ENCODE measurements at places on chromosomes 5 and 9.
A peak's percentile ranks its signal among the peaks of the same experiment; 100 is the strongest.

- no peak for DNase-seq
Measured at GRCh38 chr5:67355120-67355713, 158.6 kb upstream of the CD180 start.

- DNase-seq = no peak
Measured at GRCh38 chr5:13511442-13511841, 433.0 kb downstream of the DNAH5 start.

DNA sequence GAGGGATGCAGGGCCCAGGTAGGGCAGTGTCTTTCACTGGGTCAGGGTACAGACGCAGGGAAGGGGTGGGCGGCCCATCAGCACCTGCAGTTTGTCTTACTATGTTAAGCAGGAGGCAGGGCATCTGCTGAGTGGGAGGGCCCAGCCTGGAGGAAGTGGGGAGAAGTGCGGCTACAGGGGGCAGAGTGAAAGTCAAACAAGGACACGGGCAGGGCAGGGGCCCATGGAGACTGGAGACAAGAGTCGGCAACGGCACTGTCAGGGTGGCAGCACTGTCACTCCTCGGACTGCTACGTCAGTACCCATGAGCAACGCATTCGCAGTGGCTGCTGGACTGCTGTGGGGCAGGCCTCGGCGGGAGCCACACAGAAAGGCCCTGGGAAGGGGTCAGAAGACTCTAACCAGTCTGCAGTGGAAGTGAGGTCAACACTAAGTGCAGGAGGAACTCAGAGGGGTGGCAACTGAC, 19.7 kb downstream of the CAMSAP1 start:
- DNase-seq = peak; percentile 57

DNA sequence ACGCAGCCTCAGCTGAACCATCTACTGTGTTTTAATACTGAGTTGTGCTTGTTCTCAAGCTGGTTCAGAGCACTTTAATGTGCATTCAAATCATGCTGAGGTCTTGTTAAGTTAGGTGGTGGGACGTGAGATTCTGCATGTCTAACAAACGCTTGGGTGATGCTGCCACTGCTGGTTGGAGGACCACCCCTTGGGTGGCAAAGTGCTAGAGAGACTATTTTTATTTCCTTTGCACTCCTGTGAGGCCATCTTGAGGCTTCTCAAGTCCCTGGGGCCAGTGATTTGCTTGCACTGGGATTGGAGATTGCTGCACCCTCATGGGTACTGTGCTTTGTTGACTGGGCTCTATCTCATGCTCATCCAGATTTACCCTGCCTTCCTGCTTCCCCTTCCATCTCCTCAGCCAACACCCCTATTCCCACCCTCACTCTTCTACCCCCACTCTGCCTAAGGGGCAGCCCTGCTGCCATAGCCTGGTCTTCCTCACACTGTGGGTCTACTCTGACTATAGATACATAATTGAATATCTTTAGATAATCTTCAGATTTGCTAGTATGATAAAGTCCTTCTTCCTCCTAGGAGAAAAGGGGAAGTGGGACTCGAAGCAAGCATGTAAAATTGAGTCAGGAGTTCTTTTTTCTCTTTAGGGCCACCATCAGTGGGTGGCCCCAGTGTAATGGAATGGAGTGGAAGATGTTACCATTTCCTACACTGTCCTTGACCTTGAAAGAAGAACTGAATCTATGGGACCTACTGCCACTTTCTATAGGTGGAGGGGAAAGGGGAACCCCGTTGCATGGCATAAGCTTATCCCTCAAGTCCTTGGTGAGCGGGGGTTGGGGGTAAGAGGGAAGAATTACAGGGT, 45.1 kb upstream of the SUB1 start:
- DNase-seq = no peak

DNA sequence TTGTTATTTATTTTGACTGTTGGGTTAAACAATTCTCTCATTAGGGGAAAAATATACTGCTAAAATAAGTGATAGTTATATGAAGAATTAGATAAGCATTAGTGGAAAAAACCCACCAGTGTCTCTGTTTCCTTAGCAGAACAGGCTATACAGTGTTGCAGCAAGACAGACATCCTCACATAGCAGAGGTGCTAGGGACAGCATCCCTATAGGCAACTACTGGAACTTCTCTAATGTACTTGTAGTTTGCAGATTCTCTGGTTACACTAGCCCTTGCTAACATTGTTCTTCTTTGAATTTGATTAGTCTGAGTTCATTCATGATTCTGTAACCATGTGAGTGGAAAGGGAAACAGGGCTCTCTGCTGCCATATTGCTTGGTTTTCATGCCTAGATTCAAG, 661.8 kb upstream of the RGMB start:
- no peak for DNase-seq

DNA sequence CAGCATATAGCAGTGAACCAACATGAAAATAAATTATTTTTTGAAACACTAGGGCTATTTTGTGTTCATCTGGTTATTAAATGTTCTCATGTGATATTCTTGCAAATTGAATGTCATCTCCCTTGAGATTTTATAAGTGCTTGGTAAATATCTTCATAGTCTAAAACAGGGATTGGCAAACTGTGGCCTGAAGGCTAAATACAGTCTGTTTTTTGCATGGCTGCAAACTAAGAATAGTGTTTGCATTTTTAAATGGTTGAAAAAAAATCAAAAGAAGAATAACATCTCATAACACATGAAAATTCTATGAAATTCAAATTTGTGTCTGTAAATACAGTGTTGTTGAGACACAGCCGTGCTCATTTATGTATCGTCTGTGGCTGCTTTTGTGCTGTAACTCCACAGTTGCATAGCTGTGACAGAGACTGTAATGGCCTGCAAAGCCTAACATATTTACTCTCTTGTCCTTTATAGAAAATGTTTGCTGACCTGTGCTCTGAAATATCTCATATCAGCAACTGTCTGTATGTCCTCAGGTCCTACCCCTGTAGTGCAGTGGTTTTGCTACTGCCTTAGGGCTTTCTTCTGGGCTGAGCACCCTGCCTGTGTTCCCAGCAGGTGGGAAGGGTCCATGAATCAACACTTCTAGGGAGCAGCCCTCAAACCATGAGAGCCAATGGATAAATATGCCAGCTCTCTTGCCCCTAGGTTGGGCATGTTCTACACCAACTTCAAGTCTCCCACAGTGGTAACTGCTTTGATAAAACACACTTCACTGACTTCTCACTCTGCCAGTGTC, 41.7 kb upstream of the ARRDC3 start:
- no peak for DNase-seq

DNA sequence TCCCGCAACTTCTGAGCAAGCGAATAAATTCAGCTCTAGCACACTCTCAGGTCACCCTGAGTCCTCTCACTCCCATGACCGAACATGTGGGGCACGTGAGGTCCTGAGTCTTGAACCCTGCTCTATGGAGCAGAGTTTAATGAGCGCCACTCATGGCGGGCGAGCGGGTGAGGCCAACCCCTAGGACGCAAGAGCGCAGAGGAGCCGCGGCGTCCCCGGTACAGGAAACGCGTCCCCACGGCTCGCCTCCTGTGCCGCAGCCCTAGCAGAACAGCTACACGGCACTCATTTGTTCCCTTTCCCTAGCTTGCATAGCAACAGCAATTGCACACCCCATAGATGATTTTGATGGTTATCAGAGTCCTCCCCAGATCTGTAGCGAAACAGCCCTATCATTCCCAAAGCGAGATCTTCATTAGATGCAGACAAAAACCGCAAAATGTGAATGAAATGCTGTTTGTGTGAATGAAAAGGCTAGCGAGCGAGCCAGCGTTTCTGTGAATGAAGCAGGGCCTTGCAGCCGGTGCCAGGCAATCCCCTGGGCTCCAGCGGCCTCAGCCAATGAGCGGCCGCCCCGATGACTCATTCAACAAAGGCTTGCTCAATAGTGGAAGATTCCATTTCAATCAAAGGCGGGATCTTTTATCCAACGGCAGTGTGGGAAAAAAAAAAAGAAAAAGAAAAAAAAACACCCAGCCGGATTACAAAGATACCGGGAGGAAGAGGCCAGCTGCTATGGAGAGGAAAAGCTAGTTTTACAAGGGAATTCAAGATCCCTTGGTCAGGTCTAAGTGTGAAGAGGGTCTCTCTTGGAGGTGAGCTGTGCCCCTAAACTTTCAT, 1.5 kb upstream of the SHC3 start:
- peak; percentile 20 for DNase-seq

DNA sequence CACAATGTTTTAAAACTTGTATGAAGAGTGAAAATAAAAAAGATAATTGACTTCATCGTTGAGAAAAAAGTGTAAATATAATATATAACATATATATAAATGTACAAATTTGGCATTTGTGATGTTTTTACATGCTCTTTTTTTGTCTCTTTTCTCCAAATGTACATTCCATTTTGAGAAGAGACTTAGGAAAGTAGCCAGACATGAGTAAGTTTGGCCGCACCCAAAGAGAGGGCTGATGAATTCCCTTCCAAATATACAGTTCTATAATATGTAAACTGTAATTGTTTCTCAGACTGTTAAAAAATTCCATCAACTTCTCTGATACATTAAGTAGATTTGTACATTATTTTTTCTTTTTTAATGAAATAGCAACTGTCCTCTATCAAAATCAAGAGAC, 193.2 kb upstream of the MAP3K1 start:
- DNase-seq = no peak

DNA sequence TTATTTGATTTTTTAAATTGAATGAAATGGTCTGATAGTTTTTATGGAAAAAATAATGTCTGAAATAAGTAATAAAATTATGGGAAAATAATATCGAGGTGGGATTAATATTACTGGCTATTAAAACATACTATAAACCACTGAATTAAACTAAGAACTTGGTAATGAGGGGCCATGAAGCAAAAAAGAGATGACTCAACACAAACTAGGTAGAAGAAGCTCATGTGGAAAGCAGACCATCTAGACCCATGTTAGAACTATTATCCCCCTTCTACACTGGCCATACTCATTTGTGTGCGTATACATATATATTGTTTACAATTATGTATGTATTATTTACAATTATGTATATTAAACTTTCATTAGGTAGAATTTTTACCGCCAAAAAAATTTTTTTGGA, 8.5 kb upstream of the GPR150 start:
- DNase-seq = no peak

- no peak for DNase-seq
Measured at GRCh38 chr9:136655536-136656182, 7.1 kb upstream of the EGFL7 start.
